ENCODE measurements at places on chromosomes 13 and 19. TPM values are rescaled to one million over a fixed set of nuclear protein-coding genes. Genes with fewer than 3 reads are reported as not detected.
A peak's percentile ranks its signal among the peaks of the same experiment; 100 is the strongest.

GRCh38 chr19:40609561-40610395 is 8.6 kb downstream of the LTBP4 start:
- no peaks in the 10 kb centered on the region for H3K27me3 ChIP-seq
- peaks cover 55% of the 10 kb centered on the region for H3K4me1 ChIP-seq
- peak overlapping the region; percentile 7 for H3K27ac ChIP-seq
- H3K4me3 ChIP-seq: peak overlapping the region; percentile 55
- peaks cover 3% of the 10 kb centered on the region for H3K36me3 ChIP-seq

The SLC10A2 gene
- polyA plus RNA-seq: 0.70 TPM

GRCh38 chr13:37667702-37668101 is 69.1 kb upstream of the POSTN start:
- H3K4me3 ChIP-seq: no peak overlapping the region
- no peaks in the 10 kb centered on the region for H3K27me3 ChIP-seq
- no peaks in the 10 kb centered on the region for H3K36me3 ChIP-seq
- no peaks in the 10 kb centered on the region for H3K4me1 ChIP-seq
- DNase-seq: no peak

The JAK3 gene
- 9.9 TPM for polyA plus RNA-seq

All from large intestine (tissue), 12 donors.